ENCODE measurements at places on chromosomes 13 and 19. TPM values are rescaled to one million over a fixed set of nuclear protein-coding genes. Genes with fewer than 3 reads are reported as not detected.

SPACA4 gene
- not detected for total RNA-seq

TMEM272 gene
- not detected for total RNA-seq

CKM gene
- total RNA-seq = not detected

ZNF681 gene
- total RNA-seq = 1.9 TPM

ZNF578 gene
- total RNA-seq = 1.00 TPM

URAD gene
- total RNA-seq = not detected

ECSIT gene
- total RNA-seq = 32.4 TPM

ZNF723 gene
- total RNA-seq = not detected

CYP4F11 gene
- total RNA-seq = not detected

APOC1 gene
- total RNA-seq = 11.4 TPM

SWSAP1 gene
- 2.7 TPM for total RNA-seq

ZNF625 gene
- 6.7 TPM for total RNA-seq

DEDD2 gene
- total RNA-seq = 19.5 TPM

FGF22 gene
- not detected for total RNA-seq

COX6B2 gene
- total RNA-seq = not detected

GRIN2D gene
- total RNA-seq = 2.1 TPM

ERF gene
- 117 TPM for total RNA-seq

NLRP7 gene
- not detected for total RNA-seq

MYO16 gene
- total RNA-seq = 0.07 TPM

CERS1 gene
- 4.0 TPM for total RNA-seq

CEACAM7 gene
- not detected for total RNA-seq

CRB3 gene
- total RNA-seq = not detected

ERVK3-1 gene
- 28.4 TPM for total RNA-seq

ZNF253 gene
- 8.4 TPM for total RNA-seq

CLDND2 gene
- 0.97 TPM for total RNA-seq

ZNF69 gene
- 1.2 TPM for total RNA-seq

TMC4 gene
- total RNA-seq = 0.71 TPM

FAAP24 gene
- total RNA-seq = 5.5 TPM

ZNF358 gene
- 52.1 TPM for total RNA-seq

JOSD2 gene
- total RNA-seq = 33.8 TPM

ACP5 gene
- not detected for total RNA-seq

IFNL1 gene
- not detected for total RNA-seq

ENOX1 gene
- 0.28 TPM for total RNA-seq

KASH5 gene
- not detected for total RNA-seq

KIR3DL2 gene
- total RNA-seq = not detected

ZNF570 gene
- 3.9 TPM for total RNA-seq

FPR2 gene
- not detected for total RNA-seq

OR7D2 gene
- total RNA-seq = not detected

SIGLEC8 gene
- not detected for total RNA-seq

POU2F2 gene
- 3.2 TPM for total RNA-seq

PRSS57 gene
- not detected for total RNA-seq

Measured in endothelial cell of umbilical vein (primary cell).